Smooth muscle cell of bladder (primary cell): ENCODE measurements at places on chromosomes 2 and 18. TPM values are rescaled to one million over a fixed set of nuclear protein-coding genes. Genes with fewer than 3 reads are reported as not detected.

Gene NT5DC4
- total RNA-seq: not detected in 2 replicates

Gene EPB41L3
- total RNA-seq: 10.1 and 30.4 TPM in 2 replicates

Gene SERPINB11
- not detected in 2 replicates for total RNA-seq

Gene LRRC30
- total RNA-seq: not detected in 2 replicates

Gene ATP8B1
- total RNA-seq: 8.2 and 18.6 TPM in 2 replicates

Gene ASIC4
- under 0.01 and 0.37 TPM in 2 replicates for total RNA-seq

Gene FAM237A
- total RNA-seq: not detected in 2 replicates

Gene ARHGEF33
- total RNA-seq: 0.57 and 0.74 TPM in 2 replicates

Gene LIMS1
- 42.1 and 51.6 TPM in 2 replicates for total RNA-seq

Gene HJURP
- 1.9 and 2.4 TPM in 2 replicates for total RNA-seq

Gene IL1RN
- 0.09 and 0.71 TPM in 2 replicates for total RNA-seq

Gene TPO
- not detected in 2 replicates for total RNA-seq

Gene FBXO36
- total RNA-seq: 2.3 and 3.8 TPM in 2 replicates

Gene AQP12B
- total RNA-seq: not detected in 2 replicates

Gene MPPE1
- total RNA-seq: 34.0 and 38.2 TPM in 2 replicates

Gene LOXHD1
- under 0.01 TPM in 1 of 2 replicates, not detected in the other for total RNA-seq

Gene POMC
- 0.57 and 2.8 TPM in 2 replicates for total RNA-seq

Gene LINC00305
- total RNA-seq: not detected in 2 replicates

Gene SLC4A5
- total RNA-seq: under 0.01 and 0.14 TPM in 2 replicates

Gene VAMP8
- total RNA-seq: 1.8 and 3.0 TPM in 2 replicates
